ENCODE measurements at places on chromosomes 1 and 21. TPM values are rescaled to one million over a fixed set of nuclear protein-coding genes. Genes with fewer than 3 reads are reported as not detected.

- no peak for DNase-seq
Observed at GRCh38 chr21:15894596-15894995, 164.8 kb downstream of the USP25 start.

- DNase-seq: no peak
Observed at GRCh38 chr1:100122177-100122576, 10.6 kb downstream of the SASS6 start.

- no peak for DNase-seq
Observed at GRCh38 chr1:17270891-17271765, 22.2 kb downstream of the PADI3 start.

Gene CYP4A22
- total RNA-seq: not detected

DNA sequence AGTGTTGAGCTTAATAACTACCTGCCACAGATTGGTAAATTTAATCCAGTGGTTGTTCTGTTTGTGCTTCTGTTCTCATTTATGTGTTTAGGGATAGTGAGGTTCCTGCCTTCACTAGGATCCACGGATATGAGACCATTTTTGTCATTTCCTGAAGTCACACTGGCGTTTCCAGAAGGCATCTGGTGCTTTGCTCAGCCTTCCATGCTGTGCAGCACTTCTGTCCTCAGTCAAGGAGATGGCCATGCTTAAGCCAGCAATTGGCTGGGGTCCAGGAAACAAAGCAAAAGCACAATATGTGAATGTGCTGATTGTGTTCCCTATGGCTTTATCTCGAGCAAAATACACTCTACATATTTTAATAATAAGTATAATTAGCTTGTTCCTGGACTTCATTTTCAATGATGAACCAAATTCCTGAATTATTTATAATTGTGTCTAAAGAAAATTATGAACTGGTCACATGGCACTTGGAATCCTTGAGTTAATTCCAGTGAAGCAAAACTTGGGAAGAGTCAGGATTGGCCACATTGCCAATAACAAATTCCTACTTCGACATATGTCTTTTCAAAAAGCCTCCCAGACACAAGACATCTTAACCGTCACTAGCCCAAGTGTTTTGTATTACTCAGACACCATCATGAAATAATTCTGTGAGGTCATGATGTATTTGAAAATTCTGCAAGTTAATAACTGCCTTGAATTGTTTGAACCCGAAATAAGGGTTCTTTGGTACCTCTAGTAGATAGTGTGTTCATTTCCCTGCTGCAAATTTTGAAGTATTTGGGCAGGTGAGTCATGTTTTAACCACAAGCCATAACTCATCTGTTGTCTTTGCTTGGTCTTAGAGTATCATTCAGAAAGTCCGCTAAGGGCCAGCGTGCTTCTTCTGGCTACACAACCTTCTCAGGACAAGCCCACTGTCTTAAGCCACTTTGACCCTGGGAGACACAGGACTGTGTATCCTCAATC, 412.4 kb downstream of the DISC1 start:
- DNase-seq: no peak

Gene SPRR3
- 26.7 TPM for total RNA-seq

- no peak for DNase-seq
Observed at GRCh38 chr1:205976708-205977401, 26.3 kb downstream of the RAB7B start.

GRCh38 chr1:226678701-226679100, 60.4 kb downstream of the ITPKB start:
- DNase-seq: no peak

GRCh38 chr1:9404117-9404914, 111.6 kb downstream of the SPSB1 start:
- no peak for DNase-seq

- no peak for DNase-seq
Observed at GRCh38 chr1:154454386-154455120, 47.5 kb upstream of the TDRD10 start.
